ENCODE measurements at places on chromosomes 5 and 9.

- no peak for DNase-seq
These were observed 48.9 kb upstream of the IL17B start for GRCh38 chr5:149428032-149428431.

DNA sequence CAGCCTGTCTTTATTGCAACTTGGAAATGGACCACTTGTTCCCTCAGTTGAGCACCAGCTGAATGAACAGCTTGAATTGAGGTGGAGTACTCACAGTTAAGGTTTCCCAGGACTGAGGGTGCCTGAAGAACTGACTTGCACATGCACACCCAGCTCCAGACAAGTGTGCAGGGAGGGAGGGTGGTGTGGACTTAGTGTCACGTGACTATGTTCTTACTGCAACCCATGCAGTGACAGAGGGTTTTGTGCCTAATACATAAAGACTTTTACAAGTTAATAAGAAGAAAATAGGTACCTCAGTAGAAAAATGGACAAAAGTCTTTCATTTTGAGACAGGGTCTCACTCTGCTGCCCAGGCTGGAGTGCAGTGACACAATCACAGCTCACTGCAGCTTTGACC lies 18.0 kb downstream of the BARX1 start:
- DNase-seq = no peak

- DNase-seq = no peak
These were observed 96.1 kb upstream of the CDKN2B start for GRCh38 chr9:22105005-22105722.

- no peak for DNase-seq
These were observed 113.0 kb downstream of the ANXA1 start for GRCh38 chr9:73264631-73265030.

DNA sequence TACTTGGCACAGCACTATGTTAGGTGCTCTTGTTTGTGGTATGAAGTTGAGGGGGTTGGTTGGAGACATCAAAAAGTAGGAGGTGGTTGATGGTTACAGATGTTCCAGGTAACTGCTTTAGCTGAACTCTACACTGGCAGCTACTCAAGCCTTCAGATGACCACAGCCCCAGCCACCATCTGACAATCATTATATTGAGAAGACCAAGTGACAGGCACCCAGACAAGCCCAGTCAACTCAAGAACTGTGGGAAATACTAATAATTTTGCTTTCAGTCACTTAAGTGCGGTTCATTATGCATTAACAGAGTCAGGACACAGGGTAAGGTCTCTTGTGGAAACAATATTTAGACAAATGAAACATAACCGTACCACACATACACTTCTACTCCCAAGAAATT lies 38.9 kb upstream of the SLIT3 start:
- no peak for DNase-seq

DNA sequence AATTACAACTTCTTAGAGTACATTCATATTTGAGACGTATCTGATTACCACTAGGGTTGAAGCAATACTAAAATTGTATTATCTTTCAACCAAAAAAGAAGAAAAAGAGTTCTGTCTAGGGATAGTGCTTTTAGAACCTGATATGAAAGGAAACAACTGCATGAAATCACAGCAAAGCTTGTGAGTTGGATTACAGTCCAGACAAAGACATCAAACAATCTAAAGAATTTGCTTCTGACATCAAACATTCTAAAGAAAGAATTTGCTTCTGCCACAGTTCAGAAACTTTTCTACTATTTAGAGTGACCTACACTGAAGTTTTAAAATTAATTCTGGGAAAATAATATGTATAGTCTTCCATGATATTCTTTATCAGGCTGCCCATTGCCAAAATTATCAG lies 1141.1 kb upstream of the ACO1 start:
- DNase-seq = no peak

- no peak for DNase-seq
These were observed at the start of gene NIPAL4 for GRCh38 chr5:157459715-157460599. TSS of gene NIPAL4 (plus strand) at chr5:157460213. CDS start at chr5:157460321, 108 bp downstream.

DNA sequence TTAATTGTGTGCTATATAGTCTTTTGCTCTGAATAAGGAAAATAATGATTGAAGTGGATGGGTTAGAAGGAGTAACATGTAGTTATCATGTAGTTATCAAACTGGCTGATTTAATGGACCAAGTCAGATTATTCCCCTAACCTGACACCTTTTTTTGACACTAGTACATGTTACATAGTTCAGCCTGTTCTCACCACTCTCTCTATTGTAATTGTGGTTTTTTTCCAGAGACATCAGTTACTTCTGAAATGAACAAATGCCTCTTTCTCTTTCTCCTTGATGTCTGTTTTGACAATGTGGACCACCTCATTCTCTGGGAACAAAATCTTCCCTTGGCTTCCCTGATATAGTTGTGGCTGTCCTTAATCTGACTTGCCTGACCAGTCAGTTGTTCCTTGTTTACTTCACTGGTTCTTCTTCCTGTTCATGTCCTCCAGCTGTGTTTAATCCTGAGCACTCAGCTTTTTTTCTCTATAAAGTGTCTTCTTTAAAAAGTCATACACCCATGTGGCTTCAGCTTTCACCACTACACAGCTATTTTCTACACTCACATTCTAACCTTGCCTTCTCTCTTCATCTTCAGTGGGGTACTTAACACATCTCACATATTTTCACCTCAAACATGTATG lies 243.4 kb downstream of the ARRDC3 start:
- no peak for DNase-seq

- no peak for DNase-seq
These were observed 287.0 kb downstream of the GAS1 start for GRCh38 chr9:86660146-86660943.

DNA sequence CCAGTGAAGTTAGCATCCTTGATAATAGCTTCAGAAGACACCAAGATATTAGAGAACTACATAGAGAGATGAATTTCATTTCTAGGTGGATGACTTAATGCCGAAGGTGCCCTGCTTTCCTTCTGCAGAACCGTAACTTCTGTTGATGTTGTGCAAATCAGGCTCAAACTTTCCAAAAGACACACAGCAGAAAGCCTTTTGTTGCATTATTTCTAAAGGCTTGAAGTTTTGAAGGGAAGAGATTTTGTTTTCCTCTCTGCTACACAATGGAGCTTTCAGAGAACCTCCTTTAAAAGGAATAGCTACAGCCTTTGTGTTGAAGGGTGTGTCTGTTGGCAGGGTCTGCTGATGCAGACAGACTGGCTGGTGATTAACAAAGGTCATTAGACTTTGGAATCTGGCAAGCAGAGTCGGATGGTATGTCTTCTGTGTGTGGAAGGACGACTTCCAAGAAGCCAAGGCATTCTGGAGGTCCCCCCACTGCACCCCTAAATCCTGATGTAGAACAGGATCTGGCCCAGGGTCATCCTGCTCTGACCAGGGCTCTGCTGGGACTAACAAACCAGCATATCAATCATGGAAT lies 57.8 kb downstream of the ZNF462 start:
- DNase-seq = no peak

- DNase-seq = no peak
These were observed 28.6 kb downstream of the IDNK start for GRCh38 chr9:83651558-83651957.

DNA sequence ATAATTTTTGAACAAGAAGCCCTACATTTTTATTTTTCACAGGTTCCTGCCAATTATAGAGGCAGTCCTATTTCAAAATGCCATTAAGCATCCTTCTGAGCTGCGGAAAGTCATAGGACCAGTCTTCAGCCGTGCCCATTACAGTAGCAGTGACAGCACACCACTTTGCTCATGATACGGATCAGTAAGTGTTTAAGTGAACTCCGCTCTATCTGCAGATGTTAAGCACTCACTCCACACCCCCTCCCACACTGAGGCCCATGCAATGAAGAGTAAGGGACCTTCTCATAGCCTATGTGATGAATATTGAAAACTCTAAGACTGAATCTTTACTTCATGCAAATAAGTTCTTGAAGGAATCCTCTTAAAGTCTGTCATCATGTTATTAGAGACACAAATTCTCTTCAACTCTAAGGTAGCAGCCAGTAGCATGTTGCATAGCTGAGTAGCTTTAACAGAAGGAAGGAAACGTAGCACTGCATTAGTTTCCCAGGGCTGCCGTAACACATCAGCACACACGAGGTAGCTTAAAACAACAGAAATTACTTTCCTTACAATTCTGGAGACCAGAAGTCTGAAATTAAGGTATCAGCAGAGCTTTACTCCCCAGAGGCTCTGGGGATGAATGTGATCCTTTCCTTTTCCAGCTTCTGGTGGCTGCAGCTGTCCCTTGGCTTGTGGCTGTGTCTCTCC lies 20.3 kb upstream of the TAF11L2 start:
- DNase-seq = no peak

DNA sequence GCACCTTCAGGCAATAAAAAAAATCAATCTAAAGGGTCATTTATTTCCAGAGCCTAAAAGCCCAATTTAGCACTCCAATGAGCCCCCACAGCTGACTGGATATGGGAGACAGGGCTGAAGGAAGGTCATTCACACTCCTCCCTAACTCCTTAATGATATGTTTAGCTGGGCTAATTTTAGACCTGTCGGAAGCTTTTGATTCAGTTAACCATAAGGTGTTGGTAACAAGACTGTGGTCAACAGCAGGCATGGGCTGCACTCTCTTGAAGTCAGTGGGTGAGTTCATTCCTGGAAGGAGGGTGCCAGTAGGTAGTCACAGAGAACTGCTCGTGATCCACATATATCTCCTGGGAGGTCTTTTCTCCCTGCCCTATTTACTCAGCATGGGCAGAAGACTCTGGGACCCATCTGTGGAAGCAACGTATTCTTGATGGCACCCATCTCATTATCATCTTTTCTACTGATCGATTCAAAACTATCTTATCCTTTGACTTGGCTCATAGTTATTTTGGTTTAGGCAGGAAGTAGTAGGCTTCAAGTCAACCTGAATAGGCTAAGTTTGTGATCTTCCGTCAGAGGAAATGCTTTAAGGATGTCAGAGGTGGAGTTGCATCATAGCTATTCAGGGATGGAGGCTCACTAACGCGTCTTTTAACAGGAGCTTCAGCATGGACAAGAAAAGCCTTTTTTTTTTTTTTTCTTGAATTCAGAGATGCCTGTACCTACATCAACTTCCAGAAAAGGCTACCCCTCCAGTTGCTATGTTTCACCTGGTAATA lies 367.7 kb upstream of the SLC30A5 start:
- DNase-seq = no peak

GRCh38 chr5:82986404-82986803 lies 90.8 kb downstream of the TMEM167A start:
- no peak for DNase-seq

DNA sequence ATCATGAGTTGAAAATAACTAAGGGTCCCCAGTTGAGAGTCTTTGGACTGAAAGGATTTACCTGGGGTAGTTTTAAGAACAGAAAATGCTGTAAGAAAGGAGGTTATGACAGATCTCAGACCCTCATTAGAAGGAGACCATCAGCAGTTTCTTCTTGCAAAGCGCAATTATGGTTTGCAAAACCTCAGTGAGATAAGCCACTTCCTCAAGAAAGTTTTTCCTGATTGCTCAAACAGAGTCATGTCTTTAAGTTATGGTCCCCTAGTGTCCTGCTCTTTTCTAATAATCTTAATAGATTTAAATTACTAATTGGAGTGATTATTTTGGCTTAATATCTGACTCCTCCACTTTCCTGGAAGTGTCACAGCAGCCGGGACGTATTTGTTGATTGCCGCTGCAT lies 293.2 kb upstream of the KLF4 start:
- no peak for DNase-seq

- no peak for DNase-seq
These were observed 30.4 kb downstream of the RASGRF2 start for GRCh38 chr5:80990527-80990926.

GRCh38 chr9:100436571-100436970 lies 9.6 kb downstream of the MSANTD3 start:
- DNase-seq = no peak

DNA sequence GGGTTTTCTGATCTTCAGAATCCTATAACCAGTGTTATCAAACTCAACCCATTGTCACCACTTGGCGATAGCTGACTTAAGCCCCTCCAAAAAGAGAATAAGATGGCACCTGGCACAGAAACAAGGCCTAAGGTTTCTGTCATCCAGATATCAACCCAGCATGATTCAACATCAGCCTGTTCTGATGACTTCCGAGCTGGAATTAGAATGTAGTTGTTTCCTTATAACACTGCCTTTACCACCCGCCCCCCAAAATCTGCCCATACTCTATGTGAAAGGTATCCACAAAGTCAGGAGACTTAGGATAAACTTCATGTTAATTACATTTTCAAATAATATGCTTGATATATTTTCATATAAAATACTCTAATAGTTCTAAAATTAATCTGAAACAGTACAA lies 5.2 kb downstream of the KLF9 start:
- DNase-seq = no peak

DNA sequence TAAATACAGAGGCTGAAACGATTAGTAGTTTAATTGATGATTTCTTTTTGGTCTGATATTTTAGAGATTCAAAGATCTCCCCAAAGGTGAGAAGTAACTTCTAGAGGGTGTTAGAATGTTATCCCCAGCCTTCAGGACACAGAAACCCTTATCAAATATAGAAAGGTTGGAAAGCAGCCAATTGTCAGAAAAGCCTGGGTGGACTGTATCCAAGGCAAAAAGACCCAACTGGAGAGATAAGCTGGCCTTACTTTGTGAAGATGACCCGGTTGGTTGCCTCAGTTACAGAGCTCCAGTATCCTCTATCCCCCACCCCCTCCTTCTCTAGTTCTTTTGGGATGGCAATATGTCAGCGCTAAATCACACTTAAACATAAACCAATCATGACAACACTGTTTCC lies 75.7 kb downstream of the GCNT4 start:
- DNase-seq = no peak

DNA sequence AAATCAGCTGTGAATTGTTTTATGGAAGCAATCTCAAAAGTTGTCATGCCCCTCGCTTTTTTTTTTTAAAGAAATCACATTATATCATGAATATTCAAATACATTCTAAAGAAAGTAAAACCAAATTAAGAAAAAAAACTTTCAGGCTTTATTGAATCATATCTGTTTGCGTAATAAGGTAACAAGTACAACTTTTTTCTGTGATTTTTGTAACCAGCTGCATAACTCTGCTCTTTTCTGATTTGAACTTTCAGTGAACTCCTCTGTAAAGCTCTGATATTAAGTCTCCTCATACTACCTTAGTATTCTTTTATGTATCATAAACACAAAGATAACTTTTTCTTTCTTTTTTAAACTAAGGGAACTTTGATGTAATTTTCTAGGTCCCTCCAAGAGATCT lies 65.3 kb downstream of the CWC27 start:
- DNase-seq = no peak

GRCh38 chr5:7897014-7897600 lies 28.2 kb downstream of the MTRR start:
- DNase-seq = no peak

DNA sequence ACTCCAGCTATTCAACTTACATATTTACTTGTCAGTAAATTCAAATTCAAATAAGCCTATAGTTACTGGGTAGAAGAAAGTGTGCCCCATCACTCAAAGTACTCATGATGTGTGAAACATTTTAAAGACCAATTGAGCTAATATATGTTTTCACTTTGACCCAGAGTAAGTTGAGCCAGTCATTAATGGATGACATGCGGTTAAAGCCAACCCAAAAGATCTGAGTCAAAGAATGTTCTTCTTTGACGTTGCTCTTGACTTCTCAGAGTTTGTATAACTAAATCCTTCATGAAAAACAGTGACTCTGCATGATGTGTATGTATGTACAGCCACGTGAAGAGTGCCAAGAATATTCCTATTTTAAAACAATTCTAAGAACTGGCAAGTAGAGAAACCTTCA lies 237.4 kb downstream of the NR2F1-AS1 start:
- DNase-seq = no peak
